ENCODE measurements at places on chromosomes 1 and 21.

- DNase-seq, result peak; percentile 16
Measured at GRCh38 chr1:24416666-24417391, 1.2 kb downstream of the NIPAL3 start.

DNA sequence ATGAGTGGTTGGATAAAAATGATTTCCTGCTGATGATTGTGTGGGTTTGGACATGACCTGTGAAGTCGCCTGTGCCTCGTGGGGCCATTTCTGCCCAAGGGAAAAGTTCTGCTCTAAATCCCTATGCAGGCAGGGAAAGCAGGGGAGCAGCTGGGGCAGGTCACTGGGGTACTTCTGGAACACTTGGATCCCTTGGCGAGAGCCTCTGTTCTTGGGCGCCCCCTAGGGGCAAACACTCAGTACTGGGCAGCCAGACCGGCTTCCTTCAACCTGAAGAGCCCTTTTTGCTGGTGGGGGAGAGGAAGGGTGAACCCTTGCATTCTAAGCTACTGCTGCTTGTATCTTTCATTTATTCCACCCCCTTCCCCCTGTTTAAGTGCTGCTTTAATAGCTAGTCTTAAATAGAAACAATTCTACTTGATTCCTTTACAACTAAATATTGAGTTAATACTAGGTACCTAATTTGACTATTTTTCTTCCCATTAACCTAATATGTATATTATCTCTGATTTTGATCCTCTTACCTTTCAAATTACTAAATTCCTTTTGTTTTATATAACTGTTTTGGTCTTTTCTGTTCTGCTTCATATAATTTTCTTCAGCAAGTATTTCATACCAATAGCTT is 5.1 kb upstream of the CLEC20A start:
- DNase-seq, result no peak

GRCh38 chr1:46550751-46551231 is 656 bp downstream of the KNCN start:
- DNase-seq, result no peak

DNA sequence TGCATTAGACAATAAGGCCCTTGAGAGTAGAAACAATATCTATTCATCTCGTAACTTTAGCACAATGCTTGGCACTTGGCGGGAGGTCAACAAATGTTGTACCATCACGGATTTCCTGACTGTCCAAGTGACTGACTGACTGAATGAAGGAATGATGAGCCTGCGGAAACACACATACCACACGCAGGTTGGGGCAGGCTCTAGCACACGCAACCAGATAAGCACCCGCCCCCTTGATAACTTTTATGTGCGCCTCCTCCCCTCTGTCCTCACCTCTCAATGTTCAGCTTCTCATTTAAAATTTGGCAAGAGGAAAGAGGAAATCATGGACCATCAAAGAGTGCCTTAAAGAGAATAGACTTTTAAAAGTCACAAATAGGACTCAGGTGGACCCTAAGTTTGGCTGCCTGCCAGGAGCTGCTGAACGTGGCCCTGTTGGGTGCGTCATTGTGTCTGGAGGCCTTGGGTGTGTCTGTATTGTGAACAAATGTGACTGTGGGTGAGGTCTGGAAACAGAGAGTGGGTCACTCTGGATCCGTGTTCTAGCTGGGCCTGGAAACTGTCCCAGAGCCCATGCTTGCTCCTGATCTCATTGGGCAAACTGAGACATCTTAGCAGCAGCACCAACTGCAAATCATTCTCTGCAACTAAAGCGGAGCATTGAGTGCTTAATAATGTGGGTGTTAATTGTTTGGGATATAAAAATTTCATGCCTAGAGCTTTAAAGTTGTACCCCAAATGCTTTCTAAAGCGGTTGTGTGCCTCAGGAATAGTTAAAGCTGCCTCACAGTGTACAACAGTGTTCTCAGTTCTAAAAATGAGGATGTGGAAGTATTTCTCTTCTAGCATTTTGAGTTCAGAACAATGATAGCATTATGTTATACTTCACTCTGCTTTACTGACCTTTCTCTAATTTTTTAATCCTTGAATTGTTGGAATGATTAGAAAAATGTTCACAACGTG is 47.6 kb upstream of the ABCG1 start:
- DNase-seq, result no peak

DNA sequence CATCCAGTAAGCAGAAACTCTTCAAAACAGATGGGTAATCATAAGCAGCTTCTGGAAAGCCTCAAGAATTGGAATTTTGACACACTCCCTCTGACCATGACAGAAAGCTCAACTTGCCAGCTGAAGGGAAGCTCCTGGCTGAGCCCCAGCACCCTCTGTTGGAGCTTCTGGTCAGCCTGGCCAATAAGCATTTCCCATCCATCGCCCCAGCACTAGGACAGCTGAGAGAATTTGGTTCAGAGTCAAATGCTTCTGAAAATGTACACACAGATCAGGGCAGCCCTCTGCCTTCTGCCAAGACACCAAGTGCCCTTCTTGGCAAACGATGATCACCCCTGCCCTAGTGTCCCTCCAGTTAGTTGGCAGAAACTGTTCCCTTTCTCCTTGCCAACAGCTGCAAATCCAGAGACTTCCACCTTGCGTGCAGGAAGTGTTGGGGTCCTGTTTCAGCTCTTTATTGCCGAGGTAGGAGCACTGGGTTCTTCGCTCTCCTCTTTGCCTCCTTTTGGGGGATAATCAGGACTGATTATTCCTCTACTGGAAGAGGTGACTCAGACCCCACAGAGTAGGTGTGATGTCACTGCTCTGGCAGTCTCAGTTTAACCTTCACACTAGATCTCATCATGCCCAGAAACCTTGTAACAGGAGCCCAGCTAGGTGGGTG is 11.9 kb downstream of the PIGV start:
- no peak for DNase-seq

Measured in GF-D8 (cell line).